ENCODE measurements at places on chromosomes 12 and 14. TPM values are rescaled to one million over a fixed set of nuclear protein-coding genes. Genes with fewer than 3 reads are reported as not detected.

BEGAIN gene
- not detected for polyA plus RNA-seq

DNA sequence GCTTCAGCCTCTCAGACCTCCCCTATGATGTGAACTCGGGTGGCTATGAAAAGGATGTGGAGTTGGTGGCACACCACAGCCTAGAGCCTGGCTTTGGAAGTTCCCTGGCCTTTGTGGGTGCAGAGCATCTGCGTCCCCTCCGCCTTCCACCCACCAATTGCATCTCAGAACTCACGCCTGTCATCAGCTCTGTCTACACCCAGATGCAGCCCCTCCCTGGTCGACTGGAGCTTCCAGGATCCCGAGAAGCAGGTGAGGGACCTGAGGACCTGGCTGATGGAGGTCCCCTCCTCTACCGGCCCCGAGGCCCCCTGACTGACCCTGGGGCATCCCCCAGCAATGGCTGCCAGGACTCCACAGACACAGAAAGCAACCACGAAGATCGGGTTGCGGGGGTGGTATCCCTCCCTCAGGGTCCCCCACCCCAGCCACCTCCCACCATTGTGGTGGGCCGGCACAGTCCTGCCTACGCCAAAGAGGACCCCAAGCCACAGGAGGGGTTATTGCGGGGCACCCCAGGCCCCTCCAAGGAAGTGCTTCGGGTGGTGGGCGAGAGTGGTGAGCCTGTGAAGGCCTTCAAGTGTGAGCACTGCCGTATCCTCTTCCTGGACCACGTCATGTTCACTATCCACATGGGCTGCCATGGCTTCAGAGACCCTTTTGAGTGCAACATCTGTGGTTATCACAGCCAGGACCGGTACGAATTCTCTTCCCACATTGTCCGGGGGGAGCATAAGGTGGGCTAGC is 7.0 kb upstream of the RPS26 start:
- peaks cover 24% of the 10 kb centered on the region for H3K4me1 ChIP-seq
- peak; percentile 19 for DNase-seq
- peaks cover 13% of the 10 kb centered on the region for H3K36me3 ChIP-seq
- peak overlapping the region; percentile 22 for H3K4me3 ChIP-seq
- peak overlapping the region; percentile 63 for H3K27ac ChIP-seq

WNT5B gene
- not detected for polyA plus RNA-seq

- H3K27ac ChIP-seq = no peak overlapping the region
- no peaks in the 10 kb centered on the region for H3K27me3 ChIP-seq
- H3K4me3 ChIP-seq = no peak overlapping the region
- H3K4me1 ChIP-seq = no peaks in the 10 kb centered on the region
Measured at GRCh38 chr14:49483268-49483667, 102.9 kb downstream of the RPS29 start.

MANSC4 gene
- polyA plus RNA-seq = not detected

RPS6KA5 gene
- polyA plus RNA-seq = 14.3 TPM

DNA sequence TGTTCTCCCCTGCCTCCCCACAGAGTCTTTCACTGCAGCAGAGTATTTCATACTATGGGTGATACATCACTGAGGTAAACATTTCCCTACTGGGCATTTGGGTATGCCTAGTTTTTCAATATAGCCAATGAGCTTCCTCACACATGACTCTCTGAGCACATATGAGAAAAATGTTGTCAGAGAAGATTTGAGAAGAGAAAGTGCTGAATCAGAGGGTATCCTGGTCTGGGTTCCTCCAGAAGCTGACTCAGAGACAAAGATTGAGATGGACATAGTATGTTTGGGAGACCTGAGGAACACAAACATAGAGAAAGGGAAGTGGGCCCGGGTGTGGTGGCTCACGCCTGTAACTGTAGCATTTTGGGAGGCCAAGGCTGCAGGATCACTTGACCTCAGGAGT is 12.6 kb downstream of the SLC8B1 start:
- no peaks in the 10 kb centered on the region for H3K27me3 ChIP-seq
- H3K27ac ChIP-seq = peak overlapping the region; percentile 40
- no peak overlapping the region for H3K4me3 ChIP-seq
- DNase-seq = no peak
